ENCODE measurements at places on chromosomes 16 and 17.

DNA sequence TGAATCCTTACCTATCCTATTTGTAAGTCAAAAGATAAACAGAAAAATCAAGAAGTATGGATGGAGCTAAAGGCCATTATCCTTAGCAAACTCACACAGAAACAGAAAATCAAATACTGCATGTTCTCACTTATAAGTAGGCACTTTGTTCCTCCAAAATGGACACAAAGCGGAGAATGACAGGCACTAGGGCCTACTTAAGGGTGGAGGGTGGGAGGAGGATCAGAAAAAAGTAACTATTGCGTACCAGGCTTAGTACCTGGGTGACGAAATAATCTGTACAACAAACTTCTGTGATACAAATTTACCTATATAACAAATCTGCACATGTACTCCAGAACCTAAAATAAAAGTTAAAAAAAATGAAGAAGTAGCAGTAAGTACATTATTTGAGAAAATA, 164.3 kb downstream of the PARN start:
- no peak for DNase-seq

GRCh38 chr17:70558821-70559220, 389.5 kb downstream of the KCNJ2 start:
- DNase-seq, result no peak

DNA sequence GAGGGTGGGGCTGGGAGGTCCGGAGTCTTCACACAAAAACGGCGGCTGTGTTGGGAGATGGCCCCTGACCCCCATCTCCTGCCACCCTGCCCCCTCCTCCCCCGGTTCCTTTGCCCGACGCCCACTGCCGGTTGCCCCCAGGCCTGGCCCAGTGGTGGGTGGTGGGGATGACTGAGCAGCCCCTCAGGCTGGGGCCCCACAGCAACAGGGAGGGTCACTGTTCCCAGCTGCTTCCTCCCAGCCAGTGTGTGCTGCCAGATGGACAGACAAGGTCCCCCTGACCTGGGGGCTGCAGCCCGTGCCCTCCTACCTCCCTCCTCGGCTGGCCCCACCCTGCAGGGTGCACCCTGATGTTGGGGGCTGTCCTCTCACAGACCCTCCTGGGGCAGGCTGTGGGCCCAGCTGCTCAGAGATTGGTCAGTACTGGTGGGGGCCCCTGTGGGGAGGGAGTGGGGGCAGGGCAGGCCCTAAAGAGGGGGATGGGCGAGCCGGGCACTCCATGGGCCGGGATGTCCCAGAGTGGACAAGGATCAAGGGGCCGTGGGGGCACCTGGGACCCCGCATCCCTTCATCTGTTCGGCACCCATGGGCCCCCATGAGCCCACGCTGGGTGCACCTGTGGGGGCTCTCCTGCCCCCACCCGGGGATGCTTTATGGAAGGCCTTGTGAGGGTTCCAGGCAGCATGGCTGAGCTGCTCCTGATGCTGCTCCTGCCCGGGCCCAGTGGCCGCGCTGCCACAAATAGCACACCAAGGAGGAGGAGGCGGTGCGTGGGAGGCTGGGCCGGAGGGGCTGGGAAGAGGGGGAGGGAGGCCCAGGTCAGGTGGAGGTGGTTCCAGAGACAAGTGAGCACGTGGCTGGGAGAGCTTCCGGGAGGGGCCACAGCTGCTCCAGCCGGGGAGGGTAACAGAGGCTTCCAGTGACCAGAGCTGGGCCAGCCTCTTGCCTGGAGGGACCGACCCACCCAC, 5.1 kb downstream of the C1QTNF8 start:
- DNase-seq, result no peak

GRCh38 chr16:85556456-85557082, 56.6 kb upstream of the GSE1 start:
- peak; percentile 65 for DNase-seq

GRCh38 chr16:66469947-66470546, 43.0 kb downstream of the BEAN1 start:
- DNase-seq, result no peak

GRCh38 chr16:1042866-1043265, 29.7 kb upstream of the SSTR5 start:
- no peak for DNase-seq

- DNase-seq, result peak; percentile 67
Measured at GRCh38 chr16:48101069-48101674, 54.6 kb downstream of the ABCC12 start.
